NCI-H2171 (cell line): ENCODE measurements at places on chromosomes 12 and 14.
A peak's percentile ranks its signal among the peaks of the same experiment; 100 is the strongest.

DNA sequence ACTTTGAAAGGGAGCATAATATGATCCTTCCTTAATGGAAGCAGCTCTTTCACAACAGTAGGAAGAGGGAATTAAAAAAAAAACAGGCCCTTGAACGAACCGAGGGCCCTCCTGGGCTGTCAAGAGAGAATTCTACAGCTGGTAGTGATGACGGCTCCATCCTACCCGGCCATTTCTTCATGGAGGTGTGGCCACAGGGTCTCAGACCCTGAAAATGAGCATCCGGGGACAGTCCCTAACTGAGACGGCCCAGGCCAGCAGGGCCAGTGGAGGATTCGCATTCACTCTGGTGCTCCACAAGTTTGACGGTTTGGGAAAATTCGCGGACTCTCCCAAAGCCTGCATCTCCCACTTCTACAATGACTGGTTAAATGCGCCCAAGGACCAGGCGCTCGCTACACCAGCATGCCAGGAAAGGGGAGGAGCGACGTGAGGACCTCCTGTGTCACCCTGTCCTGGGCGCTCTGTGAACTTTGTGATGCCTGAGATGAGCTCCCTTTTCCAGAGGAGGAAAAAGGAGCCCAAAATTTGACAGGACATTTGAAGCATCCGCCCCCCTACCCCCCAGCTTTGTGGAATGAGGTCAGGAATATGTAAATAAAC is 66.8 kb downstream of the BCL11B start:
- DNase-seq = no peak

GRCh38 chr12:111170543-111170942 is 198.4 kb downstream of the PHETA1 start:
- no peak for DNase-seq

DNA sequence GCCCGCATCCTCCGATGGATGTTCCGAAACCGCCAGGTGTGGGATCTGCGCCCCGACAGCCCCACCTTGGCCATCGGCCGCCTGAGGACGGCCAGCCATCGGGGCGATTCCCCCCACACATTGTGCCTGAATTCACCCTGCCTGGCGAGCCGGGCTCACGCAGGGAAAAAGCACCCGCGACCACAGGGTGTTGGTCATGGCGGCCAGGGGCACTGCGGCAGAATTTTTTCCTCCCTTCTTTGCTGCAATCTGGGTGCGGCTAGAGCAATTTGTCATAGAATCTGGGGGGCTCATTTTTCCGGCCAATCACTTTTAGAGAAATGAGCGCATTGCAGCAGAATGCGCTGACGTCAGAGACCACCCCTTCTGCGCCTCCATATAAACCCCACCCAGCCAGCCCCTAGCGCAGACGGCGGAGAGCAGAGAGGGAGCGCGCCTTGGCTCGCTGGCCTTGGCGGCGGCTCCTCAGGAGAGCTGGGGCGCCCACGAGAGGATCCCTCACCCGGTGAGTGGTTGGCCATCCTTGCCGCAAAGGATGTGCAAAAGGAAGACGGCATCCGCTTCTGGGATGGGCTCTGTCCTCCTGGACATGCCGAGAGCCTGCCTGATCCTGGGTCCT is at the start of gene MEG3:
TSS of gene MEG3 (plus strand) at position 406 of the 619 bp plus-strand sequence.
- peak; percentile 47 for DNase-seq

DNA sequence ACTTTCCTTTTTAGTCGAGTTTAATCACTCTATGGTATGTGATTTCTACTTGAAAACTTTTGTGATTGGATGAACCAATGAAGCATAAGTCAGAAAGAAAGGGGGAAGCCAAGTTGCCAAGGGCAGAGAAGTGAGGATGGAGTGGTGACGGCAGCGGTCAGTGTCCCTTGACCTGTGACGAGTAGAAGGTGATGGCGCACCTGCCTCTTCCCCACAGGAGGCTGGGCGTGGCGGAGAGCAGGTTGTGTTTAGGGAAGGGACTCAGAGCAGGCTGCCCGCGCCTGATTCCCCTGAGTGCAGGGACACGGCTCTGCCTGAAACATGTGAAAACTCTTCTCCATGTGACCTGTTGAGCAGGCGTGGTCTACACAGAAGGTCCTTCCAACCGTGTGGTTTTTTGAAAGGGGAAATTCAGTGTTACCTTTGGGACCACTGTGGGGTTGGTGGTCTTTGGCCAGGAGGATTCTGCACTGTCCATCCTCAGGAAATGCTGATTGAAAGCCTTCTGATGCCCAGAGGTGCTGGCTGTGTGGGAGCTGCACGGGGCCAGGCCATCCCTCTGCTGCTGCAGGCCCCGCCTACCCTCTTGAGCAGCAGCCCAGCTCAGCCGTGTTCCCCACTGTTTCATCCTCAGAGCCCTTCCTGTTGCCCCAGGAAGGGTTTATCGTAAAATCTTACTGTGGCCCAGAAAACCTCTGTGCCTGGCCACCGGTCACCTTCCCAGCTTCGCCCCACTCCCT is 23.5 kb upstream of the AMN start:
- DNase-seq = no peak

- no peak for DNase-seq
Observed at GRCh38 chr12:33265900-33266299, 173.7 kb downstream of the SYT10 start.

GRCh38 chr14:106556665-106557289 is 1030.4 kb downstream of the TMEM121 start:
- peak; percentile 2 for DNase-seq

DNA sequence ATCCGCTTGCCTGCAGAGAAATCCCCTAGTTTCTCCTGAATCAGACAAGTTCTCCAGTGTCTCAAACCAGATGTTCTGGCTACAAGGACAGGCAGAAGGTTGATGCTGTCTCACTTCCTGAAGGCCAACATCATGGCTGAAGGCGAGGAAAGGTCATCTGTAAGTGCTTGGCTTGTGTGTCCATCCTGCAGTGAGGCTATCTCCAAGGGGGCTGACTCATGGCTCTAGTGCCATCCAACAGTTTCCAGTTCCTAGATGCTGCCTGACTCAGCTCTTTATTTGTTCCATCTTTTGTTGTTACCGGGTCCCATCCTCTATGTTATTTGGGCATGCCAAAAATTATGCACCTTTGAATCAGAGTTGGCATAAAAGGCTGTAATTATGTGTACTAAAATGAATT is 232.1 kb upstream of the TBX3 start:
- no peak for DNase-seq
